ENCODE measurements at places on chromosomes 11 and 22.

DNA sequence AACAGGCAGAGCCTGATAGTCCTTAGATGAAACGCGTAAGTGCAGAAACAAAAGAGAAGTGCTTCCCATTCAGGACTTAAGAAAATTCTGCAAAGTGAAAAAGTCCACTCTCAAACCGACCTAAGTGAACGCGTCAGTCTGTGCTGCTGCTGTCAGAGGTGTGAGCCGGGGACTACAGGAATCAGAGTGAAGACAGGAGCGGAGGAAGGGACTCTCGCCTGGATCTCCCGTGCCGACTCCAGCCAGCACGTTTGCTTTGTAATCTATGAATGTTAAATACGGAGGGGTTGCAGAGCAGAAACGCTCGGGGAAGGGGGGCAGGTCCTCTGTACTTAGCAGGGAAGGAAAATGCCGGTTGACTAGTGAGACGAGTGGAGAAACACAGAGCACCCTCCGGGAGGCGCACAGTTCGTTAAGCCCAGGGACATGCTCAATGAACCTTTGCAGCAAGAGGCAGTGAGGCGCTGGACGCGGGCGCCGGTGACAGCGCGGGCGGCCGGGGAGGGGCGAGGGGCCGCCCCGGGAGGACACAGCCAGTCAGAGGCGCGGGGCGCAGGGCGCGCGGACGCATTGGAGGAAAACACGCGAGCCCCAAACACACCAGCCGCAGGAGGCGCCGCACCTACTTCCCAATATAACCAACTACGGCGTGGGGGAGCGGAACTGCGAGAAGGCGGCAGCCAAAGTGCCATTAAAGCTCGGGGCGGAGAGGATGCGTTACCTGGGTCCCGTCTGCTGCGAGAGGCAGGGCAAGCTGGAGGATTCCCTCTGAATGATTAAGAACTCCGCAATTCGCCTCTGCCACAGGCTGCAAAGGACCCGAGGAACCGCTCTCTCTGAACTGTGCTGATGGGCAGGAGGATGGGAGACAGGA lies at the start of gene CNTN5:
Gene CNTN5, plus strand, starts transcription at position 598 of the 874 bp plus-strand sequence.
- no peak for DNase-seq

DNA sequence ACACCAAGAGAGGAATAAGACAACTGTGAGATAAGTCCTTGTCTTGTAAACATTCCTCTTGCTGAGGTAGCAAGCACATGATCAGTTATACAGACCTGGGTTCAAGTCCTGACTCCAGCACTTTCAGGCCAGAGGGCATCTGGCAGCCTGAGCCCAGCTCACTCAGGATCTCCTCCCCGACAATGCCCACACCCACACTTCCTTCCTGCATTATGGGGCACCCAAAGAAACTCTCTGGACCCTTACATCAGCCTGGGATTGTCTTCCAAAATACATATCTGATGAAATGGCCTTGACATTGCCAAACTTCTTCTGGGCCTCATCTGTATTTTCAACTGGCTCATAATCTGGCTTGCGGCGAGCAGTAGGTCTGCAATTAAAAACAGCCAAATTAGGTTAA lies 48.6 kb downstream of the ARFGAP3 start:
- no peak for DNase-seq

GRCh38 chr11:32448232-32448631 lies 12.9 kb upstream of the WT1 start:
- no peak for DNase-seq

GRCh38 chr22:49512487-49513165 lies 315.0 kb downstream of the BRD1 start:
- no peak for DNase-seq

GRCh38 chr11:12421386-12421785 lies 44.0 kb downstream of the PARVA start:
- DNase-seq = no peak

DNA sequence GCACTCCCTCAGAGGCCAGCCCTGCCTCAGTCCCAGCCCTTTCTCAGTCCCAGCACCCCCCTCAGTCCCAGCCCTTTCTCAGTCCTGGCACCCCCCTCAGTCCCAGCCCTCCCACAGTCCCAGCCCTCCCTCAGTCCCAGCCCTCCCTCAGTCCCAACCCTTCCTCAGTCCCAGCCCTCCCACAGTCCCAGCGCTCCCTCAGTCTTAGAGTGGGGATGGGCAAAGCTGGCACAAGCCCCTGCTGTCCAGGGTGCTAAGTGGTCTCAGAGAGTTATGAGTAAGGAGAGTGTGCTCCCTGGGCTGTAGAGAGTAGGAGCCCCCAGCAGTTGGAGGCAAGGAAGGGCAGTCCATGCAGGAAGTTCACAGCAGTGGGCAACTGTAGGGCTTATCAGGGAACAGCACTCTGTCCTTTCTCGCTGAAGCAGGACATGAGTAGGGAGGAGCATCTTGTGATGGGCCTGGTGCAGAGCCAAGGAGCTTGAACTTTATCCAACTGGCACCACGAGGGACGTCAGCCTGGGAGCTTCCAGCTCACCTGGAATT lies 51.4 kb upstream of the CRYBB3 start:
- no peak for DNase-seq

DNA sequence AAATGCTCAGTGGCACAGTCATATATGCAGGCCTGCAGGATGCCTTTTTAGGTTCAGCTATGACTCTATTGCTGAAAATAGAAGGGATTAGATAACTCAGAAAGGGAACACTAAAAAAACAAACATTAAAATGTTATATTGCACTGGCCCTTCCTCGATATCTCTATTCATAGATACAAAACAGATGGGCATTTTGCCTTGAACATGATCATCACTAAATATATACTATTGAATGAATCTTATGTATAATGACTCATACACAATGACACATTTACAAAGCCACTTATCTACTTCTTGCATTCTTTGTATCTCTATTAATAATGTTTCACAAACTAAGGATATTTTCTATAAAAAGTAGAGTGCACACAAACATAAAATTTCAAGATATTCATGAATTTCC lies 2352.8 kb upstream of the RAG2 start:
- DNase-seq = no peak

- no peak for DNase-seq
Observed at GRCh38 chr22:41357191-41357590, 24.6 kb upstream of the TEF start.

DNA sequence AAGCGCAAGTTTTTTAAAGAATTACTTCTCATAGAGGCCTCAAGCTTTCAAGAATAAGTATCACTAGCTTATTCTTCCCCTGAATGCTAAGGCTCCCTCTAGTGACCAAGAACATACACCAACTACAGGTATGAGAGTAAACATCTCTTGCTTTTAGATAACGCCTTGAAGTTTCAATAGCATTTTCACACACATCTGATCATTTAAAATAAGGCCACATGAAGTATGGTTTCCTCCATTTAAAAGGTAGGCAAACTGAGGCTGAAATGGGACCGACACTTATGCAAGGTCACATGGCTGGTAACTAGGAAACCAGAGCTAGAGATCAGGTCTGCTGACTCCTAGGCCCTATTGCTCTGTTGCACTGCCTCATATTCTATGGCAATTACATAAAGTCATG lies 66.5 kb downstream of the CCDC34 start:
- no peak for DNase-seq

DNA sequence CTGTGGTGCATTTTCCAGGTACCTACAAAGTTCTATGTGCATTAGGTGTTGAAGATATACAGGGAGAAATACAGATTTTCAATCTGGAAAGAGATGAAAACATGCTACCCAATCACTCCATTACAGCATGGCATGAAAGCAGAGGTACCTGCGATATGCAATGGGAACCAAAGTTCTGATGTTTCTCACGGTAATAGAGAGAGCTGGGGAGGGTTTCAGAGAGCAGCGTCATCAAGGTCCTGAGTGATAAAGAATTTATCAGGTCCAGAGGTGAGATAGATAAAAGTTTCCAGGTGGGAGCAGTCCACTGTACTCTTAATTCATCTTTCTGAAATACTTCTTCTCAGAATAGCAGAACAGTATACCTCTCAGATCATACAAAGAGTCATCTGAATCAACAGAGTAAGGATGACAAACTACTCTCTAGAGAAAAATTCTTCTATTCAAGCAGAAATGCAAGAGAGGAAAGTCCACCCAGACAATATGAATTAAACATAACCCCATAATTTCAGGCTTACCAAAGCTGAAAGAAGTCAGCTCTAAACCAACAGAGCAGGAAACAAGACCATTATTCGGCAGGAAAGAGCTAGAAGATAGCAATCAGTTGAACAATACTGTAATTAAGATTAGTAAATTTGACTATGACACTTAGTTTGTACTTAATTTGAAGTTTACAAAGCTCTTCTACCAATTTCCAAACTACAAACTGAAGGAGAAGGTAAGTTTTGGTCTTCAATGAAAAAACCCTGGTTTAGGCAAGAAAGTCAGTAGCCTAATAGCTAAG lies 12.8 kb downstream of the CTSC start:
- no peak for DNase-seq

- DNase-seq = no peak
Observed at GRCh38 chr11:17430616-17431015, 42.2 kb upstream of the KCNJ11 start.

GRCh38 chr22:17786435-17787161 lies 12.3 kb upstream of the BID start:
- no peak for DNase-seq

GRCh38 chr11:12100841-12101242 lies 9.5 kb upstream of the MICAL2 start:
- no peak for DNase-seq

DNA sequence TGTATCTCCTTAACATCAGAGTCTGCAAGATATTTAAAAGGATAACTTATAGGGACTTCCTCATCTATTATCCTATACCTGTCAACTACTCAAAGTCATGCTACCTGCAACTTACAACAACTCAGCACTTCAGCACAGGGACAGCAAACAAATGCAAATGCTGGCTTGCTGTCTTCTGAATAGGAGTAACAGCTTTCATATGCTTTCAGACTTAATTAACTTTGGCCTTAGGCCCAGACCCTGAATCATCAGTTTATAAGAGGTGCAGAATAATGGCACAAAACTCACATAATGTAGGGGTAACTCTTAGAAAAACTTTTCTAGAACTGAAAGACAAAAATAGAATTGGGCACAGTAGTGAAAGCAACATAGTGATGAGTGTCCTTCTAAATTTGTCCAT lies 953.4 kb downstream of the DLG2 start:
- DNase-seq = no peak

DNA sequence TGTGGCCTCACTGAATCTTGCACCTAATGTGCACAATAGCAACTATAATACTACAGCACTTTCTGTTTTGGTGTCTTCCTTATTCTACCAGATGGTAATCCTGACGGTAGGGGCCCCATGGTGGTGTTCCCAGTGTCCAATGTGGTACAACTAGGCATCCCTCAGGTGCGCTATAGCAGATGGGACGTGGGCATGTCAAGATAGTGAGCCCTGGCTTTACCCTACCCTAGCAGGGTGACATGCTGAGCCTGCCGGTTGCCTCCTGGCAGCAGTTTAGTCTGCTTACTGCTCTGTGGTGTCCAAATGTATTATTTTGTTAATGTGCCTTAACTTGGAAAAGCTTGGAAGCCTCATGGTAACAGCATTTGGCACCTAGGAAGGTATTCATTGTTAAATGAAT lies 19.2 kb downstream of the ACO2 start:
- no peak for DNase-seq

GRCh38 chr22:35099883-35100282 lies 33.9 kb downstream of the ISX start:
- DNase-seq = no peak

GRCh38 chr22:40401981-40402406 lies 31.6 kb downstream of the SGSM3 start:
- DNase-seq = no peak

DNA sequence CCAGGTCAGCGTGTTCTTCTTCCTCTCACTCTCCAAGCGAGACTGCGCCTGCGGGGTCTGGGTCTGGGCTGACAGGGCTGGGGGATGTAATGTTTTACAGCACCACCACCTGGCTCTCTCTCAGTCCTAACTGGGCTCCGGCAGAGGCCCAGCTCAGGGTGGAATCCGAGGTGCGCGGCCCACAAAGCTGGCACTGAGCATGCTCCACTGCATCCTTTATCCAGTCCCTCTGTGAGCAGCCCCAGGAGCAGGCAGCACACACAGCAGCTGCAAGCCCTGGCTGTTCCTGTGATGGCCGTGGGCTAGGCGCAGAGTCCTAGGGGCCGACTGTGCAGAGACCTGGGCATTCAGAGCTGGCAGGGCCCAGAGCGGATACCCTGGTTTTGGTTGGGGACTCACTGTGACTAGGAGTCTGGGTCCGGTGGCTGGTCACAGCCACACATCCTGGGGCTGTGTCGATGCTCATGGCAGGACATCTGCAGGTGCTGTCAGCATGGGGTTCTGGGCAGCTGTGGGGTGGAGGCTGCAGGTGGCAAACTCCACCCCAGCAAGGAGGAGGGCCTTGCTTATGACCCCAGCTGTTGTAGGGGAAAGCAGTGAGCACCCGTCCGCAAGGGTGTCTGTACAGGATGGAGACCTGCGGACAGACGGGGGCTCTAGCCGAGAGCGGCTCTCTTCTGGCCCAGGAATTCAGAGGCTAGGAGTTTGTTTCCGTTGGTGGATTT lies 4.0 kb downstream of the LRRC75B start:
- DNase-seq = no peak

DNA sequence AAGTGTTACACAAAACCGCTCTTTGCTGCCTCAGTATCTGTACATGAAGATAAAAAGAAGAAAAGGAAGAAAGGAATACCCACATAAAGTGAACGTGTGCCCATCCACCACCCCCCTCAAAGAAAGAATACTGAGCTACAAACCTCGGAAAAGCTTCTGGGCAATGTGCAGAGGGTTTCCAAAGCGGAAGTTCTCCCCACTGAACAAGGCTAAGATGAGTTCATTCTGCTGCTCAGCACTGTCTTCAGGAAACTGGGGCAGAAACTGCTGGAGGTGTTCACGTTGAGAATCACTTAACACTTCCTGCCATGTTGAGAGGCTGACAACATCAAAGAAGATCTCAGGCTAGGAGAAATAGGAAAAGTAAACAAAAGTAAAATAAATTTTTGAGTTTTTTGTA lies 6.9 kb downstream of the NFRKB start:
- DNase-seq = no peak

GRCh38 chr11:69459848-69460539 lies 21.5 kb upstream of the LINC01488 start:
- no peak for DNase-seq

- DNase-seq = no peak
Observed at GRCh38 chr11:12393691-12394090, 16.3 kb downstream of the PARVA start.

DNA sequence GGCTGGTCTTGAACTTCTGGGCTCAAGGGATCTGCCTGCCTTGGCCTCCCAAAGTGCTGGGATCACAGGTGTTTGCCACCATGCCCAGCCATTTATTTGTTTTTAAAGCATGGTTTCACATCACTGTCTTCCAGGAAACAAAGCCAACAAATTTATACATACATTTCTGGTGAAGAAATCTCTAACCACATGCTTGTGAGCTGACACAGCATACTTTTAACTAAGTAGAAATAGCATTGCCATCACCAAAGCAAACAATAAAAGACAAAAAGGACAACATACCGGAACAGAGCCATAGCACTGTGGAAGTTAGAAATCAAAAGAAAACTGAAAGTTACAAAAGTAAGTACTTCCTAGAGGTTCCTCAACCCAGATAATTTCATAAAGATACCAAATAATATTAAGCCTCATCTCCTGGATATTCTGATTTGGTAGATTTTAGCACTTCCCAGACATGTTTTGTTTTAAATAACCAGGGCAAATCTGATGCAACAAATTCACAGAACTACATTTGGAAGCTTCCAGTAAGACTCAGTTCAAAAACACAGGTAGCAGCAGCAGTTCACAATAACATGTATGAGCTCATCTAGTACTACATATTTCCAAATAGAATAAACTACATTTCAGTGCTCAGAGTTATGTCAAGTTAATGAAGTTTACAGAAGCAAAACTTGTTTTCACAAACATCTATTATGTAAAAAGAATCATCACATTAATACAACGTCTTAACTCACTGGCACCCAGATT lies 70.6 kb downstream of the RRAS2 start:
- no peak for DNase-seq
